Hepatocyte (in vitro differentiated cells): ENCODE measurements at places on chromosomes 6 and 20. TPM values are rescaled to one million over a fixed set of nuclear protein-coding genes. Genes with fewer than 3 reads are reported as not detected.

Gene RXRB
- 14.2 and 17.0 TPM in 2 replicates for total RNA-seq

Gene PRSS16
- 9.9 and 11.2 TPM in 2 replicates for total RNA-seq

DNA sequence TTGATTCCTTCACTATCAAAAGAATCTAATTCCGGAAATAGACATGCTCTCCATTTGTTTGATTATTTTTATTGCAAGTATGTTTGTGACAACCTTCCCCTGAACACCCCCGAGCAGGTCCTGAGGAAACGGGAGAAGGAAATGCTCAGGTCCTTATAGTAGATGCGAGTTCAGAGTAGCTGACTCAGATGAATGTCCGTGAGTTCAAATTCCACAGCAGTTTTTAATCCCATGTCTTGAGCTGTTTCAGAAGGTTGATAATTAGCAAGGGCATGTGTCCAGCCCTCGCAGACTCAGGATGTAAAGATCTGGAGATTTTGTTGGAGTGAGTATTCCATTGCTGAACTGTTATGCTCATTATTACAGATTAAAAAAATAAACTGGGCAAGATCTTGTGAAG is 169.3 kb downstream of the BCAS1 start:
- peak overlapping the region; percentile 56 for H3K27ac ChIP-seq
- H3K27me3 ChIP-seq, result no peaks in the 10 kb centered on the region
- peak; percentile 44 for DNase-seq
- no peaks in the 10 kb centered on the region for H3K36me3 ChIP-seq
- peaks cover 6% of the 10 kb centered on the region for H3K4me1 ChIP-seq

DNA sequence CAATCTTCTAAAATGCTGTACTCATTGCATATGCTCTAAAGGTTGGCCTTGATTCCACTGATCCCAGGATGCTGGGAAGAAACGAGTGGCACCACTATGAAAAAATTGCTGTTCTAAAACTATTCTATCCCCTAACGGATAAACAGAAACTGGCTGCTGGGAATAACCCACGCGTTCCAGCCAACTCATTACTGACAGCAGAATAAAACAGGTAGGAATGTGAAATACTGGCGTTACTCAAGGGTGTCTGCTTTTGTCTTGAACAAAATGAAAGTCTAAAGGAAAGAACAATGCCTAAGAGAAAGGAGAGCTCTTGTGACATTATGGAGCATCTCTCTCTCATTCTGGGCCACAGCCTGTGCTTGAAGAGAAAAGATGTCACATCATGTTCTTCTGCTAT is 26.1 kb downstream of the GPR63 start:
- DNase-seq, result no peak
- no peak overlapping the region for H3K4me3 ChIP-seq
- no peak overlapping the region for H3K27ac ChIP-seq
- H3K4me1 ChIP-seq, result no peaks in the 10 kb centered on the region

GRCh38 chr6:72064399-72064975 is 178.1 kb downstream of the RIMS1 start:
- no peak overlapping the region for H3K27ac ChIP-seq
- H3K36me3 ChIP-seq, result no peaks in the 10 kb centered on the region
- H3K4me1 ChIP-seq, result no peaks in the 10 kb centered on the region
- no peak overlapping the region for H3K4me3 ChIP-seq
- no peaks in the 10 kb centered on the region for H3K27me3 ChIP-seq

GRCh38 chr6:169450097-169450496 is 196.5 kb upstream of the THBS2 start:
- peaks cover 9% of the 10 kb centered on the region for H3K4me1 ChIP-seq
- no peaks in the 10 kb centered on the region for H3K36me3 ChIP-seq
- no peak for DNase-seq
- H3K4me3 ChIP-seq, result no peak overlapping the region

GRCh38 chr6:106866875-106867658 is 107.5 kb downstream of the CD24 start:
- H3K4me1 ChIP-seq, result peaks cover 24% of the 10 kb centered on the region
- H3K27me3 ChIP-seq, result no peaks in the 10 kb centered on the region
- no peaks in the 10 kb centered on the region for H3K36me3 ChIP-seq
- H3K27ac ChIP-seq, result no peak overlapping the region

GRCh38 chr20:35702824-35703695 is 3.9 kb downstream of the ROMO1 start:
- H3K4me3 ChIP-seq, result no peak overlapping the region
- H3K27ac ChIP-seq, result peak overlapping the region; percentile 9
- H3K27me3 ChIP-seq, result no peaks in the 10 kb centered on the region
- H3K4me1 ChIP-seq, result peaks cover 11% of the 10 kb centered on the region

- H3K4me1 ChIP-seq, result no peaks in the 10 kb centered on the region
- no peak overlapping the region for H3K27ac ChIP-seq
- H3K36me3 ChIP-seq, result no peaks in the 10 kb centered on the region
- no peaks in the 10 kb centered on the region for H3K27me3 ChIP-seq
Measured at GRCh38 chr6:152428126-152428525, 209.0 kb downstream of the SYNE1 start.

- no peak overlapping the region for H3K4me3 ChIP-seq
- no peaks in the 10 kb centered on the region for H3K27me3 ChIP-seq
- H3K36me3 ChIP-seq, result no peaks in the 10 kb centered on the region
Measured at GRCh38 chr6:116812051-116812650, 16.7 kb downstream of the GPRC6A start.

DNA sequence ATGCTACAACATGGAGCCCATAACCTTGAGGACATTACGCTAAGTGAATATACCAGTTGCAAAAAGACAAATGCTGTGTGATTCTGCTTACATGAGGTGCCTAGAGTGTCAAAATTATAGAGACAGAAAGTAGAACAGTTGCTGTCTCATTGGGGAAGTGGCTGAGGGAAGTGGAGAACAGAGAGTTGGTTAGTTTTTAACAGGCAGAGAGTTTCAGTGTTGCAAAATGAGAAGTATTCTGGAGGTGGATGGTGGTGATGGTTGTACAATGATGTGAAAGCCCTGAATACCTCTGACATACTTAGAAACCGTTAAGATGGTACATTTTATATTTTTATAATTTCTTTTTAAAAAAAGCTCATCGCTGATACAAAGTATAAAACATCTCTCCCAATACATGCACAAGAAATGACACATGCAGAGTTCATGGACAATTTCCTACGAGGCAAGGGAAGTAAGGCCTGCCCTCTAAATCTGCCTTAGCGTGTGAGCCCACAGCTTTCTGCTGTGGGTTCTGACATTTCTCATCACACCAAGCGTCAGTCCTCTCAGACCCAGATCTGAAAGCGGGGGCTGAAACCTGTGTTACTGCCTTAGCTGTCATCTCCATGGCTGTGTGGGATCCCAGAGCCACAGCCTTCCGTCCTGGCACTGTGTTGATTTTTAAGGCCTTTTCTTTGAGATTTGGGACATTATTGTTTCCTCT is 126.0 kb downstream of the RNASET2 start:
- no peaks in the 10 kb centered on the region for H3K27me3 ChIP-seq
- H3K4me3 ChIP-seq, result no peak overlapping the region
- no peaks in the 10 kb centered on the region for H3K4me1 ChIP-seq
- DNase-seq, result no peak

- H3K36me3 ChIP-seq, result no peaks in the 10 kb centered on the region
- no peaks in the 10 kb centered on the region for H3K4me1 ChIP-seq
- no peaks in the 10 kb centered on the region for H3K27me3 ChIP-seq
- H3K27ac ChIP-seq, result no peak overlapping the region
- H3K4me3 ChIP-seq, result no peak overlapping the region
- no peak for DNase-seq
Measured at GRCh38 chr6:148492654-148493290, 150.1 kb downstream of the SASH1 start.

DNA sequence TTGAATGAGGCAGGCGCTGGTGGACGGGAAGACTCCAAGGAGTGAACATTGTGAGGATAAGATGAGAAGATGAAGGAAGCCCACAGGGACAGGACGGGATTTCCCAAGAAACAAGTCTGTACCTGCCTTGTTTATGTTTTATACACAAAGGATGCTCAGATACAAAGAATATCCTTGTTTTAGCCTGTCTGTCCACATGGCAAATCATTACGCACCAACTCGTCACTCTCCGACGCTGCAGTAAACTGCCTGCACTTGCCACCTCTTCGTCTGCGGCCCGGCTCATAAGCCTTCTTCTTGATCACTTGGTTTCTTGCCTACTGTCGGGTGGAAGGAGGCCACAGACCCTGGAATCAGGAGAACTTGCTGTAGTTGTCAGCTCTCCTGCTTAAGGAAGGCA is 85.4 kb downstream of the CD83 start:
- no peak overlapping the region for H3K4me3 ChIP-seq
- DNase-seq, result no peak
- no peaks in the 10 kb centered on the region for H3K4me1 ChIP-seq
- no peak overlapping the region for H3K27ac ChIP-seq
- no peaks in the 10 kb centered on the region for H3K27me3 ChIP-seq
- no peaks in the 10 kb centered on the region for H3K36me3 ChIP-seq

GRCh38 chr6:53906842-53907241 is 112.0 kb downstream of the LRRC1 start:
- no peaks in the 10 kb centered on the region for H3K27me3 ChIP-seq
- H3K27ac ChIP-seq, result no peak overlapping the region
- no peak for DNase-seq
- H3K4me1 ChIP-seq, result no peaks in the 10 kb centered on the region

DNA sequence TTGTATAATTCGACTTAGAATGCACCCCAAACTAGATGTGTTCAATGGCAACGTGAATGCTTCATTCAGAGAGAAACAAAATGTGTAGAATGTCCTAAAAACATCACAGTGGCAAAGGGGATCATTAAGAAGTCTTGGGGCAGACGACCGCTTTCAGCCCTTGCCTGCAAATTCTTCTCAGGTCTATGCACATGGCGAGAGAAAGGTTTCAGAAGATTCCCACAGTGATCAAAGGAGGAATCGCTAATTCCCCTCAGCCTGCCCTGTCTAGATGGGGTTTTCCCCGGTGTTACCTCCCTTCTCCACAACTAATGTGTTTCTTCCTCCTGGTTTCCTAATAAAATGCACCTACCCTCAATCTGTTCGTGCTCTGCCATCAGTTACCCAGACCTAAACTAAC is 13.3 kb upstream of the NHSL1 start:
- H3K4me3 ChIP-seq, result no peak overlapping the region
- peaks cover 11% of the 10 kb centered on the region for H3K4me1 ChIP-seq
- no peaks in the 10 kb centered on the region for H3K36me3 ChIP-seq
- no peak overlapping the region for H3K27ac ChIP-seq
- no peaks in the 10 kb centered on the region for H3K27me3 ChIP-seq
- DNase-seq, result no peak
